ENCODE measurements at places on chromosomes 2 and 18.
A peak's percentile ranks its signal among the peaks of the same experiment; 100 is the strongest.

- peak; percentile 75 for DNase-seq
These were observed 86.0 kb upstream of the TWIST2 start for GRCh38 chr2:238761868-238762267.

DNA sequence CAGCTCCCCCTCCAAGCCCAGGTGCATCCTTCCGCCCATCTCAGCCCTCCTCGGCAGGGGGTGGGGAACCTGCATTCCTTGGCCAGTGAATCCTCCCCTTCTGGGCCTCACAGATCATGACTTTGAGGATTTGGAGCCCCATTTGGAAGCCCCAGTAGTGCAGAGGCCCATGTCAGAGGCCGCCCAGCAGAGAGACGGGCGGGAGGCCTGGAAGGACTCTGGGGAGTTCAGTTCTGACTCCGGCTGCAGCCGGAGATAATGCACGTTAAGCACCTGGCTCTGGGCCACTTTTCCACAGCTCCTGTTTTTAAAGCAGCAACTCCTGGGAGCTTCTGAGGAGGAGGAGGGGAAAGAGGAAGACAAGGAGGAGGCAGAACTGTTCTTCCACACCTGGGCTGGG, 14.9 kb downstream of the ATOH8 start:
- no peak for DNase-seq

DNA sequence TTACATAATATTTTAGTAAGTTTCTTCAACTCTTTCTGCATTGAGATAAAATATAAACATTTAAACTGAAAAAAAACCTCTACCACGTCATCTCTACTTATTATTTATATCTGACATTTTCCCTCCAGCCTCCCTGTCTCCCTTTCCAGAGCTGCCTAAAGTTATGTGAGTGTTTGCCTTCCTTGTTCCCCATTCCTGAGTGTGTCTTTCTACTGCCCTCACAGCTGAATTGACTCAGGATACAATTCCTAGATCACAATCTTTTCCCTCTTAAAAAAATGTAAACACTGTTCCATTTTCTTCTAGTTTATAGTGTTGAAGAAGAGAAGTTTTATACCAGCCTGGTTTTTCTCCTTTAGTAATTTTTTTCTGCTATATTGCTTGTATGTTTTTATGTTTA, 5.3 kb downstream of the TRPM8 start:
- DNase-seq = no peak

- peak; percentile 19 for DNase-seq
These were observed 9.7 kb upstream of the EN1 start for GRCh38 chr2:118856978-118857676.

- no peak for DNase-seq
These were observed 21.6 kb upstream of the RAB6C start for GRCh38 chr2:129957891-129958290.

- DNase-seq = no peak
These were observed 228.7 kb upstream of the TANK start for GRCh38 chr2:160931531-160931930.

Measured in kidney (tissue), 22 donors.